ENCODE measurements at places on chromosomes 1 and 21.

- DNase-seq = peak; percentile 38
Measured at GRCh38 chr1:7942214-7942921, 1.7 kb upstream of the TNFRSF9 start.

GRCh38 chr1:164716992-164717703 lies 158.2 kb downstream of the PBX1 start:
- no peak for DNase-seq

DNA sequence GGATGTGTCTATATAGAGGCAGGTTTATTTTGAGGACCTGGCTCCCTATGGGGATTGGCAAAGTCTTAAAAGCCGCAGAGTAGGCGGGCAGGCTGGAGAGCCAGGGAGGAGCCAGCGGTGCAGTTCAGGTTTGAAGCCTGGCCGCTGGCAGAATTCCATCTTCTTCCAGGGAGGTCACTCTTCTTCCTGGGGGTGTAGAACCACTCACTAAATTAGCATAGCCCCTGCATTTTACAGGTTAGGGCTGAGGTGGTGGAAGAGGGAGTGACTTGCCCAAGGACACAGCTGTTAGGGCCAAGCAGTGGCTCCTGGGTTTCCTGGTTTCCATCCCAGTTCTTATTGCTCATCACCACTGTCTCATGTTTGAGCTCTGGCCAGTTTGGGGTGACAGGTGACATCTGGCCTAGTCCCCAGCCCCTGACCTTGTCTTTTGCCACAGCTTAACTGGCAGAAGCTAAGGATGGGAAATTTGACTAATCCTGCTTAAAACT lies 1.4 kb downstream of the PINK1 start:
- no peak for DNase-seq

GRCh38 chr1:12769976-12770505 lies 3.5 kb upstream of the PRAMEF12 start:
- no peak for DNase-seq

DNA sequence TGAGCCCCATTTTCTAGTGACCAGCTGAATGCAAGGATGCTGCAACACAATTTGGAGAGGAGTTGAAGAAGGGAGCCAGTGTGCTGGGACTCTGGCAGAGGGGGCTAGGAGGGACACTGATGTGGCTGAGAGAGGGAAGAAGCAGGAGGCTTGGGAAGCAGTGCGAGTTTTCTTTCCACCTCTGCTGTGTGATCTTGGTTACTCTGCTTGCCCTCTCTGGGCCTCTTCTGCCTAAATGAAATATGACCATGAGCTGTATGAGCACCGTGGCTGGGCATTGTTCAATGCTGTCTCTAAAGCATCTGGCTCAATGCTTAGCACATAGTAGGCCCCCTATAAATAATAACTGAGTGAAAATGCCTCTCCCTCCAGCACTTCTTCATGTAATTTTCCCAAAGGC lies 65.3 kb upstream of the PAX7 start:
- DNase-seq = no peak

GRCh38 chr1:12477314-12477713 lies 140.7 kb downstream of the DHRS3 start:
- no peak for DNase-seq

DNA sequence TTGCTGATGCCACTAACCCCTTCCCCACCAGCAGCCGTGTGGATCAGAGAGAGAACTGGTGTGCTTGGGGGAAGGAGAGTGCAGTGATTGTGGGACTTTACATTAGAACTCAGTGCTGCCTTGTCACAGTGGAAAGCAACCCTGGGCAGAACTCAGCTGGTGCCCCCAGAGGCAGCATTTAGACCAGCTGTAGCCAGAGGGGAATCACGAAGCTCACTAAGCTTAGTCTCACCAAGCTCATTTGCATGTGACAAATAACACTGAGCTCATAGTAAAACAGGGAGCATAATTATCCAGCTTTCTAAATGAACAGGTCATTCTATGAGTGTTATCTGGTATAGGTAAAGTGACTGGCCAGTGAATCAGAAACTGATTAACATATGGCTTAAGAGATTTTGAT lies 9.8 kb upstream of the SMAP2 start:
- no peak for DNase-seq

- no peak for DNase-seq
Measured at GRCh38 chr1:27318136-27318535, 3.8 kb upstream of the TMEM222 start.

DNA sequence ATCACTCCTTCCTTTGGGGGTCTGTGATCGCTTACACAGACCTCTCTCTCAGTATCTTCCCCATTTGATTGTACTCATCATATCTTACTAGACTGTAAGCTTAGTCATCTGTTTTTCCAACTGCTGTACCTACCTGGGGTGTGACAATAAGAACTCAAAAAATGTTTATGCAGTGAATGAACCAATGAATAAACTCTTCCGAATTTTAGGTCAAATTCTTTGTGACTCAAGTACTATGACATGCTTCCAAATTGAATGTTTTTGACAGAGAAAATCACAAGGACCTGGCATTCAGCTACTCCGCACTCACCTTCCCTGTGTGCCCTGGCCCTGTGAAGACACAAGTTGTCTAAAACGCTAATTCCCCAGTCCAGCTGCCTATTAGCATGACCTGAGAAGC lies 42.1 kb downstream of the TMCO4 start:
- DNase-seq = no peak

DNA sequence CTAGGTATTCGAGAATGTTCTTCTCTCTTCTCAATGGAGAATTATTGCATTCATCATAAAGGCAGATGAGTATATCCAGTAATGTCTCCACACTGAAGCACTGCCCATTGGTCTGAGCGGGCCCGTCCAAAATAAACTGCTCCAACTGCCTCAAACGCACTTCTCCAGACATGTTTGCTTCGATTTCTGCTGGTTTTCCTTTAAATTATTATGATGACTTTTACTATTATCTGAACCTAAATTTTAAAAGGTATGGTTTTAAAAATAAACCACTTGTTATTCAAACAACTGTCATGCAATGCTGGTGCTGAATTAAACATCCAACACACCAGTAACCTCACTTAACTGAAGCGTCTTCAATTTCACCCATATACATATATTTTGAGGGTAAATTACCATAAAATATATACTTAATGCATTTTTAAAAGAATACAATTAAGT lies 1.3 kb downstream of the CDC42BPA start:
- DNase-seq = no peak

DNA sequence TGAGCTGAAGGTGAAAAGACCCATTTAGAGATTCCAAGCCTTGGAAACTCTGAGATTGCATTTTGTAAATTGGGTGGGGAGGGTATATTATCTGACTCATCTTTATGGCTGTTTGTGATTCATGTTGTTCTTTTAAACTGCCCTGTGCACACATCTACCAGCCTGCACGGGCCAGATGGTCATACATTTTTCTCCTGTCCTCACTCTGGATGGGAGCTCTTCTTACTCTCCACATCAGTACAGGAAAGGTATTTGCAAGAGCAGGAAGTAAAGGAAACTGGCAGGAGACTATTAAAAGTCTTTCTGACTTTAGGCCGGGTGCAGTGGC lies 14.3 kb upstream of the NMNAT2 start:
- DNase-seq = no peak

DNA sequence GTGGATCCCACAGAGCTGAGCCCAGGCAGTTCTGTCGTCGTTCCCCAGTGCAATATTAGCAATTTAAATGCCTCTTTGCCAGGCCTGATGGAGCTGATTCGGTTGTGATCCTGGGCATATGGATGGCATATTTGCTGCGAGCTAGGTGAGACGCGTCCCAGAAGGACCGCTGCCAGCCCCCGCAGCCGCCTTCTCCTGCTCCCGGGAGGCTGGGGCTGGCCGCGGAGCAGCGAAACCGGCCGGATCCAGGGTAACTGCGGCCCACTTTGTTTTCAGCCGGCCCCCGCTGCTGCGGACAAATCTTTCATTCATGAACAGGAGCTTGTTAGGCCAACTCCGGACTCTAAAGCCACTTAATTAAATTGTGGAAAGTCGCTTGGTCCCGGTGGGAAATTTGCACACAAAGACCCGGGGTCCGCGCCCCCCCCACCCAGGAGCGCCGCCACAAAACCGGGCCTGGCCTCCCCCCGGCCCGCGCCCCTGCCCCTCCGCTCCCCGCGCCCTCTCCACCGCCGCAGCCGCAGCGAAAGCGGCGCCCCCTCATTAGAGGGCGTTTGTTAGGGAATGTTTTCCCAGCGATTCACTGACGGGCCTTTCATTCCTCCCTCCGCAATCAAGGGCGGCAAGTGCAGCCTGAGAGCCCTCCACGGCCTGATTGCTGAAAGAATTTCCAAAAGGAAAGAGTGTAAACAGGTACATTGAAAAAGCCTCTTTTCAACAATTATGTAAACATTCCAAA lies 383.3 kb downstream of the RRAGC start:
- no peak for DNase-seq

- no peak for DNase-seq
Measured at GRCh38 chr1:209900734-209901133, 37.3 kb upstream of the SYT14 start.

- no peak for DNase-seq
Measured at GRCh38 chr1:22753481-22753971, 42.9 kb downstream of the EPHB2 start.

DNA sequence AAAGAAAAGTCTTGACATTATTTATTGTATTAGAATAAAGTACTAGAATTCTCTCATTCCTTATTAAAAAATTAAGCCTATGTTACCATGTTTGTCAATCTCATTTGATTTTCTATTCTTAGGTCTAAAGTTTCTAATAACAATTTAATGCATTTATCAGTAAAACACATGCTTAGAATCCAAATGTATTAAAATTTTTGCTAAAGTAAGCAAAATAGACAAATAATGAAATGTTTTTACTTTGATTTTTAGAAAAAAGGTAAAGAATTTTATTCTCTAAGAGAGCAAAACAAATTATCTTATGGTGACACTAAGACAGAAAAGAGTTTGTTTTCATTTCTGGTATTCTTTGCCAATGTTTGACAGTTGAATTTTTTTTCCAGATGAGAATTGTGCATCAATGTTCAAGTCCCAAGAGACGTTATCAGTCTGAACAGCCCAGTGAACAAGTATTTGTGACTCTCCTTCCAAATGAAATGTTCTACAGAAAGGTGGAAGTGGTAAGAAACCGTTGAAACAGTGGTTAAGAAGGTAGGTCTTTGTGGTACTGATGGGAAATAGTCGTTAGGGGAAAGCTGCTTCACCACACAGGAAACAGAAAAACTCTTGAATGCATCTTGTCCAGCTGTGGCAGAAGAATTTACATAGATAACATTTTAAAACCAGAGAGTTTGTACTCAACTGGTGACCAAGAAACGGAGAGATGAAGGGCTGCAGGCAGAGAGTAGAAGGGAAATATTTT lies 402.5 kb downstream of the PTPRC start:
- no peak for DNase-seq

- DNase-seq = no peak
Measured at GRCh38 chr1:7491818-7492173, 279.3 kb upstream of the VAMP3 start.

DNA sequence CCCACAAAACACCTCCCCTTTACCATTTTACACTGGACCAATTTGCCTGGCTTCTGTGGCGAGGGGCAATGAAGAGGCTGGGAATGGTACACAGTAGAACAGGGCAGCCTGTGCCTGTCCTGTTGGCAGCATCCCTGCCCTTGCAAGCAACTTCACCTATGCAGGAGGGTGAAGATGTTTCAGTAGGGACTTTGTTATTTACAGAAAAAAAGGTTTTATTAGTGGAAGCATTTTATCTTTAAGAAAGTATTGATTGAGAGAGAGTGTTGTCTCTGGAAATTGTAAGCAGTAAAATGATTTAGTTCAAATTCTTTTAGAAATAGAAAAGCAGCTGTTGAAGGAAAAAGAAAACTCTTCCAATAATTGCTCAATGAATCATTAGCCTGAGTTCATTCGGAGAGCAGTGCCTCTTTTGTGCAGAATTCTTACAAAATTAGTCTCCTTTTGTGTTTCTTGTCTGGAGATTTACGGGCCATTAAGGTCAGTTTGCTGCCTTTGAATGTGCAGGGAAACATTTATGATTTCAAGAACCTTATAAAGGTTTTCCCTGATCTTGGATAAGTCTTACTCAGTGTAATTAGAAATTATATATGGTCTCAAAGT lies 49.1 kb downstream of the HHAT start:
- no peak for DNase-seq

DNA sequence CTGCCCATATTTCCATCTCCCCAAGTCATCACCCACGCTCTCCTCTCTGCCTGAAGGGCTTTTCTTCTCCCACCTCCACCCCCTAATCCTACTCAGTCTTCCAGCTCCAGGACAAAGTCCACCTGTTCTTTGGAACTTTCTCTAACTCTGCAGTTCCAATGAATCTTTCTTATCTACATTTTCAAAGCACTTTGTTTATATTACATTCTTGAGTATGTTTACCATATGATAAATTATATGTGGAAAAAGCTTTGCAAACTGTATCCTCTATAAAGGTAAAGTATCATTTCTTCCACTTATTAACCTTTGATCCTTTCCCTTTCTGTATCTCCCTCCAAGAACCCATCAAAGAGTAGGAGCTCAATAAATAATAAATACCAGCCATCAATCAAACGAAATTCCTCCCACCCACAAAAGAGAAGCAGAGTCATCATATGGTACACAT lies 39.7 kb downstream of the TTC13 start:
- DNase-seq = no peak

DNA sequence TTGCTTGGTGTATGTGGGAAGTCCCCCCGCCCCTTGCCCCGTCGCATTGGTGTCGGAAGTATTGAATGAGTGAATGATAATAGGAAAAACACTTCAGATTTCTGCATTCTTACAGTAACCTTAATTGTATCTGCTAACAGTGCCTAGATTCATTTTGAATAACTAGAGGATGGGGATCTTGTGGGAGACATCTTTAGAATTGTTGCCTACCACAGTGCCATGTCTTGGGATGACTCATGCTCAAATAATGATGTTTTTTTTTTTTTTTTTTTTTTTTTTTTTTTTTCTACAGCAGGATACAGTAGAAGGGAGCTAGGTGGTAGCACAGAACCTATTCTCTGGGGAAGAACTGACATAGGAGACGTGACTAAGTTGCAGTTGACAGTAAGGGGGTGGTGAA lies 237.9 kb downstream of the USP25 start:
- DNase-seq = no peak

DNA sequence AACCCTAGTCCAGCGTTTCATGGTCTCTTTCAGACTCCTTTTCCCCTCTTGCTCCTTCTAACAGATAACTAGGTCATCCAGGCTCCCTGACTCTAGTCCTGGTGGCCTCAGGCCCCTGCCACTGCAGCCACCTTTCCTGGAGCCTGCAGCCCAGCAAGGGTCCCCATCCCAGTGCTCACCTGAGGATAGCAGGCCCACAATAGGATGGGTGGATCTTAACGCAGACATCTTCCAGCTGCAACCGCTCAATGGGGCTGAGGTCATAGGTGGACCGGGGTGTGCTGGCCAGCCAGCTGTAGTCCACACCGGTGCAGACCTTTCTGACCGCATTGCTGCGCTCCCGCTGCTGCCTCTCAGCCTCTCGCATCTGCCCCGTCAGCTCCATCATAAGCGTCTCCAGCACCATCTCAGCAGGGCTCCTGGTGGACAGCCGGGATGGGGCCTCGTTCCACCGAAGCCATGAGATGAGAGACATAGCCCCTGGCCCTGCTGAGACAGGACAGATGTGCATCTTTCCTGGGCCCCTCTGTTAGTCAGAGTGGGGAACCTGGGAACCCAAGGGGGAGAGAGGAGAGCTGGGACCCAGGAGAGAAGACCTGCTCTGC lies 10.9 kb downstream of the RD3 start:
- DNase-seq = no peak

All from stimulated activated CD4-positive, alpha-beta T cell treated with anti-CD3 and anti-CD28 coated beads, Interleukin-4, amount 100 ng/mL, for 4 hours (primary cell).